AG08396 (cell line): ENCODE measurements at places on chromosomes 3 and 15.
A peak's percentile ranks its signal among the peaks of the same experiment; 100 is the strongest.

DNA sequence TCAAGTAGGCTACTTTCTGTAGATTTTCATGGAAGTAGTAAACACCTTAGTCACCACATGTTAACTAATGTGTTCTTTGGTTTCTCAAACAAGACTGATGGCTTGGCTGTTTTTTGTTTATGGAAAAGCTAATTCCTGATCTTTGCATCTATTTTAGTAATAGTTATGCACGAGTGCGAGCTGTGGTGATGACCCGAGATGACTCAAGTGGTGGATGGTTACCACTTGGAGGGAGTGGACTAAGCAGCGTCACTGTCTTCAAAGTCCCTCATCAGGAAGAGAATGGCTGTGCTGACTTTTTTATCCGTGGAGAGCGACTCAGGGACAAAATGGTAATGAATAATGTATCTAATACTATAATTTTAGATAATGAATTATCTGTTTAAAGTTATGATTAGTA, 46.6 kb downstream of the SPRED1 start:
- DNase-seq = peak; percentile 31

DNA sequence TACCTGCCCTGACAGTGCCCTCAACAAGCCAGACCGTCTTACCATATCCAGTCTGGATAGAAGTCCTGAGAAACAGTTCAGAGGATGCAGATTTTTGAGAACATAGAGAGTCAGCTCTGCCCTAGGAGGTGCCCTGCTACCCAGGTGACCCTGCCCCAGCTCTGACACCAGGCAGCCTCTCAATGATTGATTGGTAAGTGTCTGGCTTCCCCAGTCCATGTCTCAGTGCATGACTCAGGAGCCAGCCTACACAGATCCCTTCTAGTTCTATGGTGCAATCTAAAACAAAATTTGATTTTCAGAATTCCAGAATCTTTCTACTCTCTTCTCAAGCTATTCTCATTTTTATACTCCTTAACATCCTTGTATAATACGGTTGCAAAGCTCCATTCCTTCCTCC, 292.1 kb downstream of the VPS13C start:
- no peak for DNase-seq

- no peak for DNase-seq
Observed at GRCh38 chr3:10471054-10471688, 34.2 kb downstream of the ATP2B2 start.

DNA sequence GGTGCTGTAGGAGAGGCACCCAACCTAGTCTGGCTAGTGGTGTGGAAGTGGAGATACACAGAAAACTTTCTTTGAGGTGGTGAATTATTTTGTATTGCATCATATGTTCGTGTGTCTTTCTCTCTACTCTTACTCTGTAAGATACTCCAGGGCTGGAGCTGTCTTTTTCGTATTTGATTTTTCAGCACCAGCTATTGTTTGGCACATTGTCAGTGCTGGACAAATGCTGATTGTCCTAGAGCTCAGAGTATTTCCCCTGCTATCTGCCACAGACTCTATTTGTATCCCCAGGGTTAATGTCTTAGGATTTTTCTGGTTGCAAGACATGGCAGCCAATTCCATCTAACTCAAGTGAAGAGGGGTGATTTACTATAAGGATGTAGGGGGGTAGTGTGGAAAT, 110.5 kb downstream of the SAMMSON start:
- DNase-seq = no peak

GRCh38 chr3:173617490-173617889, 219.9 kb downstream of the NLGN1 start:
- DNase-seq = no peak

DNA sequence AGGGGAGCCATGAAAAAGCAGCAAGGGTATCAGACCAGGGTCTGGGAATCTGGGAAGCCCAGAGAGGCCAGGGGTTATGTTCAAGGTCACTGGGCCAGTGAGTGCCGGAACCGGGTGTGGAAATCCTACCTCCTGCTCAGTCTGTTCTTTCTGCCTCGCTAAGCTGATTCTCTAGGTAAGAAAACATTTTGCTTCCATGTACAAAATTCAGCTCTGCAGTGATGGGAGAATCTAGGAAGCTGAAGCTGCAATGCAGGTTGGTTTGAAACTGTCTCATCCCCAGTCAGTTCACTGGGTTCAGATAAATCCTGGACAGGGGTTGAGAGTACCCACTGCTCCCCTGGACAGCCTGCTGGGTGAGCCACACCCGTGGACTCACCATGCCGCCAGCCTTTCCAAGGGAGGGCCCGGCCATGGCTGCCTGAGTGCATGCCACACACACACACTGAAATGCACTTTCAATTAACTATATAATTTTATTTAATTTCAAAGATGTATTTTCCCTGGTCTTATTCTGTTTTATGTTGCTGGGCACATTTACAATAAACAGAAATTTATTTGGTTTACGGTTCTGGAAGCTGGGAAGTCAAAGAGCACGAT, 108.4 kb downstream of the CORO2B start:
- no peak for DNase-seq

DNA sequence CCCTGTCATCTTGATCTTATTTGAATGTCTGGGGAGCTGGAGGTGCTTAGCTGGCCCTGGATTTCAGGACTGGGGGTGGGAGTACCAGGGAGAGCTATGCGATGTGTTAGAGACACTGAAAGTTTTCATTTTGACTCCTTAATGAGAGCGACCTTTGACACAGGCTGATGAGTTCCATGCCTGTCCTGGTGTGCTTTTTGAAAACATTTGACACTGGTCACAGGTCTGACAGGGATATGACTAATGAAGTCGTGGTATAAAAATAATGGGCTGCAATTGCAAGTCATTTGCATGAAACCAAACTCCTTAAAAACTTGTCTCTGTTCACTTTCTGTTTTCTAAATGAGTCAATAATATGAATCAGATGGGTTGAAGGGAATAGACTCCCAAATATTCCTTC, 81.9 kb downstream of the MECOM start:
- DNase-seq = peak; percentile 11

DNA sequence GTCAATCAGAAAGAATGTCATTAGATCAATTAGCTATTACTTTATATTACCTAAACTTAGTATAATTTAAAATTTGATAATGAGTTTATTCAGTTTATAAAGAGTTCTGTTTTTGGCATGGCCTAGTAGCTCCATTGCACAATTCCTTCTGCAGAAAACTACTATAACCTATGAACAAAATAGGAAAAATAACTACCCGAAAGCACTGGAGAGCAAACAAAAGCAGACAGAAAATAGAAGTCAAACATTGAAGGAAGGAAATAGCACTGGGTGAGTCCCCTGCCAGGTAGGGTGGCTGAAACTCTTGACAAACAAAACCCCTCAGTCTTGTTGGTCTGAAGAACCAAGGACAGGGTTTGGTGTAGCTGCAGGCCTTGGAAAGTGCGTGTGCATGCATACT, 37.5 kb downstream of the CMC1 start:
- DNase-seq = no peak

- peak; percentile 69 for DNase-seq
Observed at GRCh38 chr15:31977812-31978661, 52.3 kb upstream of the CHRNA7 start.

GRCh38 chr3:169029674-169030285, 633.7 kb downstream of the MECOM start:
- no peak for DNase-seq

- peak; percentile 74 for DNase-seq
Observed at GRCh38 chr15:79595995-79596622, 164.0 kb downstream of the MINAR1 start.

- no peak for DNase-seq
Observed at GRCh38 chr3:189508784-189509501, 122.2 kb upstream of the TP63 start.

DNA sequence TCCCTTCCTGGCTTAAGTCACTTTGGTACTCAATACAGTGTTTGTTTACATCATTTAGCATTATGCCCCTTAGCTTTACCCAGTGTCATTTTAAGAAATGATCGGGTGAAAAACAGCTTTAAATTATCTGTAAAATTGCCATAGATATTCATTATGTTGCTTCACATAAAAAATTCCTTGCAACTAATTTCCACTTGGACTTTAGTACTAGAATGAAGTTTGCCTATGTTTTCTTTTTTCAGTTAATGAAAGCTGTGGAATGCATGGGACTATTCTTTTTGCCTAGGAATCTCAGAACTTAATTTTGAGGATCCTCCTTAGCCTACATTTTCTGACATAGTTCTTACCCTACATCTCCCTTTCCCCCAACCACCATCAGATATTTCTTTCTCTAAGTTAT, 38.4 kb downstream of the CCNL1 start:
- DNase-seq = no peak

GRCh38 chr3:43699864-43700263, 9.1 kb downstream of the ABHD5 start:
- no peak for DNase-seq

- no peak for DNase-seq
Observed at GRCh38 chr3:14177580-14178246, 688 bp downstream of the XPC start.

DNA sequence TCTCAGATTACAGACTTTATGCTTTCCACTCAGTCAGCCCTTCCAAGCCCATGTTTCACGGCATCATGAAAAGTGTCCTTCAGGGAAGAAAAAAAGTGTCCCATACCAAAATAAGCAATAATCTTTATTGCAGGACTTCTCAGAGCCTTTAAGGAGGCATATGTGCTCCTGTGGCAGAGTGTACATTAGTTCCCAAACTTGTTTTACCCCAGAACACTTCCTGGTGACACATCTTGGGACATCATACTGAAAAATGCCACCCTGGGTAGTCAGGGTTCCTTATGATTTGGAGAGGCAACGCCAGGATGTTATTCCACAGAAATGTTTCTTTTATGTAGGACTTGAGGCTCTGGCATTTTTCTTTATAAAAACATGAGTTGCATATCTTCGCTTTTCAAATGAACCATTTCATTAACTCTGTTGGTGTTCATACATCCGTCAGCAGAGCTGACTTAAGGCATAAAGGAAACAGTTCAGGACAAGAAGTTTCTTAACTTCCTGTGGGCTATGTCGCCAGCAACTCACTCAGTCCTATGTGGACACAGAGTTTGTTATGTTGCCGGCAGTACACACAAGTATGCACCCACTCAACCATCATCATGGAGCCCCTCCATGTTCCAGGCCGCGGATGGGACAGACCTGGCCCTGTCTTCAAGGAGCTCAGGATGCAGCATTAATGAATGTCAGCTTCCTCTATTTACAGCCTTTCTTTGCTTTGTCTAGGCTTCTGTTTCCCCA, 63.8 kb downstream of the CASR start:
- no peak for DNase-seq

DNA sequence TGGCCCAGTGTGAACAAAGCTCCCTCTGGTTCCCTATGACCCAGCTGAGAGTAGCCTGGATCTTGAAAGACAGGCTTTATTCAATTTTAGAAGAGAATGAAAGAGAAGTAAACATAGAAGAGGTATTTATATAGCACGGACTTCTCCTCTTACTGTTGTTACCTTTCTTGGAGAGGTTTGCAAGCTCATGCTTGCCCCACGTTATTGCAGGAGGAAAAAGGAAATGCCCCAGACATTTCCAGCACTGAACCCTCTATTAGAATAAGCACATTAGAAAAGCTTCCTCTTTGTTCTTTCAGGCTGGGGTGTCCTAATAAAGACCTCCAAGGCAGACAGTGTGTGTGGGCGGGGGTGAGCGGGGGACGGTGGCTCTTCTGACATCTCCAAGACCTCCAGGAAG, 98.7 kb upstream of the AGBL1 start:
- DNase-seq = no peak

DNA sequence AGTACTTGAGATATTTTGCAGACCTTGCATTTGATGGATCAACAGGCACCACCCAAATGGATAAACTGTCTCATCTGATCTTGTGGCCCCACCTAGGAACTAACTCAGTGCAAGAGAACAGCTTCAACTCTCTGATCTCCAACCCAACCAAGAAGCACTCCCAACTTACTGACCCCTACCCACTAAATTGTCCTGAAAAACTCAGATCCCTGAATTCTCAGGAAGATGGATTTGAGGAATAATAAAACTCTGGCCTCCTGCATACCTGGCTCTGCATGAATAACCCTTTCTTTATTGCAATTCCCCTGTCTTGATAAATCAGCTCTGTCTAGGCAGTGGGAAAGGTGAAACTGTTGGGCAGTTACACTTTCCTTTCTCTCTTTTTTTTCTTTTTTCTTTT, 247.9 kb downstream of the ZPLD1 start:
- DNase-seq = no peak

DNA sequence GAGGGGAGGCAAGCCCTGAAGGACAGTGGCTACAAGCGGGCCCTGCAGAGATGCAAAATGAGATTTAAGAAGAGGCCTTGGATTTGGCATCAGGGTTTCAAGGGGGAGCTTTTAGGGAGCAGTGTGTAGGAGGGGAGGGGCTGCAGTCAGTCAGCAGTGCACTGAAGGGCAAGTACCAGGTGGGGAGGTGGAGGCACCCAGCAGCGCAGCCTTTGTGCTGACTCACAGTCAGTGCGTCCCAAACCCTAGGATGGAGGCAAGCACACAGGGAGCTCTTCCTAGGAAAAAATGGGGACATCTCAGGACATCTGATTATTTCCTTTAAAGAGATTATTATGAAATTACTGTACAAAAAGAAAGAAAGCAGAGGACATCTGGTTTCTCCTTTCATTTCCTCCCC, 80.0 kb downstream of the AAGAB start:
- DNase-seq = no peak

DNA sequence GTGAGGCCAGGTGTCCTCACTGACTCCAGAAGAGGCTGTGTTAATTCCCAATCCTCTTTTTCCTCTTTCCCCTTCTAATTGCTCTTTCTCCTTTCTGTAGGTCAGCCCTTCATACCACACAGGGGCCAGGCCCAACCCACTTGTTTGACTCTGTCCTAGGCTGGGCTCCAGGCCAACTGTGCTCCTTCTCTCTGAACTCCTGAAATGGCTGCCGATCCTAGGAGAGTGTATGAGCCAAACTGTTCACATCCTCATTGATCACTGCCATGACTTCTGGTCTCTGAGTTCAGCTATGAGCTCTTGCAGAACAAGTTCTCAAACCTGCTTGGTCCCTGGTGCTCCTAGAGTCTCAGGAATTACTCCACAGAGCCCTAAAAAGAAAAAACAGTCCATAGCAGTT, 145.1 kb downstream of the VGLL4 start:
- DNase-seq = peak; percentile 58

- DNase-seq = no peak
Observed at GRCh38 chr15:93270937-93271467, 182.0 kb upstream of the RGMA start.

GRCh38 chr3:62597491-62597890, 224.1 kb upstream of the FEZF2 start:
- DNase-seq = no peak

DNA sequence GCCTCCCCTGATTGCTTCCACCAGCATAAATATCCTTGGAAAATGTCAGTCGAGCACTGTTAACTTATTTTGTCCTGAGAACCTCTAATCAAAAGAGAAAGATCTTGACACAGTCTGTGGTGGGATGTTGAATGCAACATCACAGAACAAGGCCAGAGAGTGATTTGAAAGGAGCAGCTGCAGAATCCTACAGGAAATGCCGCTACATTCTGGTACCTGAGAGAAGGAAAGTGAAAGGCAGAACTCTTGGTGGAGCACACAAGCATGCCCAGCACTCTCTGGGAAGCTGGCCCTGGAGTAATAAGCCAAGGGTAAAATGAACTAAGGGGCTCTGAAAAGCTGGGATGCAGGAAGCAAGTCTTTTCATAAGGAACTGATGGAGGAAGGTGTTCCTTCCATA, 75.8 kb downstream of the CBLB start:
- DNase-seq = no peak

- no peak for DNase-seq
Observed at GRCh38 chr3:185340751-185341150, 22.2 kb upstream of the MAP3K13 start.
